Mammary epithelial cell (primary cell): ENCODE measurements at places on chromosomes 7 and 10. TPM values are rescaled to one million over a fixed set of nuclear protein-coding genes. Genes with fewer than 3 reads are reported as not detected.

The IL6 gene
- total RNA-seq: not detected

The OPALIN gene
- total RNA-seq: not detected in 2 replicates

The PIK3CG gene
- not detected in 2 replicates for total RNA-seq

The GPNMB gene
- 208 TPM for total RNA-seq
